ENCODE measurements at places on chromosomes 11 and 22. TPM values are rescaled to one million over a fixed set of nuclear protein-coding genes. Genes with fewer than 3 reads are reported as not detected.

DNA sequence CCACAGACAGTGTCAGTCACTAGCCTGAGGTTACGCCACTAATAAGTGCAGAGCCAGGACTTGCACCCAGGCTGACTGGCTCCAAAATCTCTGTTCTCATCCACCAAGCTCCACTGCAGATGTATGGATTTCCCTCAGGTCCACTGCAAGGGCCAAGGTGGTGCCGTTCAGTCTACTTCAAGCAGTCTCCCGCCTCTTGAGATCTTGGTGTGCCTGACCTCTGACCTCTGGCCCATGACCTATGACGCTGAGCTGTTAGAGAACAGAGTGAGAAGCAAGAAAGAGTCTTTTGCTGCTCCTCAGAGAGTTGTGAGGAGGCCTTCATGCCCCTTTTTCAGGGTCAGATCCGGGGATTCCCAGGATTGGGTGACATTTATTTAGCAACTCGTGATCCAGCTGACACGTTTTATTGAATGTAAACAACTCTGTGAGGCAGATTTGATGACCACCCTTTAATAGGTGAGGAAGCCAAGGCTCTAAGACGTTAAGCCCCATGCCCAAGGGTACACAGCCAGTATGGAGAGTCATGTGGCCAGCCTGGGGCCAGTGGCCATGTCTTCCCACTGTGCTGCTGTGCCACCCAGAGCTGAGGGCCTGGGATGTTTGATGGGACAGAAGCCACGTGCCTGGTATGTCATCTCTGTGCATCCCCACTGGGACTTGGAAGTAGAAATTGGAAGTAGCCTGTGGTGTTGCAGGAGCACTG is 25.2 kb downstream of the DCPS start:
- no peak for DNase-seq

DNA sequence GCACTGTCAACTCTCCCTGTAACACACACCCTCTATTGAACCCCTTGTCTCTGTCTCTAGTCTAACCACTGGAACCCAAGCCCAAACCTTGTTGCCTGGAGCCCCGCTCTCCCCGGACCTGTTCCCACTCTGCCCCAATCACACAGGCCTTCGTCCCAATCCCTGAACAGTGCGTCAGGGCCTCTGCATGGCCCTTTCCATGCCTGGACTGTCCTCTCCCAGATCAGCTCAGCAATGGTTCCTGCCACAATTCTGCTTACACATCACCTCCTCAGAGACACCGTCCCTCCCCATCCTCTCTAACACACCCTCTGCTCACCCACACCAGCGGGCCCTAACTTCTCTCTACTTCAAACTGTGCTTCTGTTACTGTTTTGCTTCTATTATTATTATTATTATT is 1.5 kb downstream of the TREH start:
- no peak for DNase-seq

DNA sequence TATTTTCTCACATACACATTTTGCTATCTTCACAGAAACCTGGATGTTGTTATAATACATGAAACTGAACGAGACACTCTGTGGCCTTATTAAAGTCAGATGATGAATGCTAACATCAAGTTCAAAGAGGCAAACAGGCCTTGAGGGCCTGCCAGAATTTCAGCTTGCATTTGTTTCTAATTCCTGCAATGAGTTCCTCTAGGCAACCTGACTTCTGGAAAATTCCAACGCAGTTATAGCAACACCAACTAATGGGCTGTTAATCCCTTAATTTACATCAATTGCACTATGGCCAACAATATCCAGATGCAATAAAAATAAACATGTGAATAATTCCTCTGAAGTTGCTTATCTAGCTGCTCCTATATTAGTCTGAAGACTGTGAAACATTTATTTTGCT is 19.1 kb downstream of the PAX6 start:
- DNase-seq, result no peak

DNA sequence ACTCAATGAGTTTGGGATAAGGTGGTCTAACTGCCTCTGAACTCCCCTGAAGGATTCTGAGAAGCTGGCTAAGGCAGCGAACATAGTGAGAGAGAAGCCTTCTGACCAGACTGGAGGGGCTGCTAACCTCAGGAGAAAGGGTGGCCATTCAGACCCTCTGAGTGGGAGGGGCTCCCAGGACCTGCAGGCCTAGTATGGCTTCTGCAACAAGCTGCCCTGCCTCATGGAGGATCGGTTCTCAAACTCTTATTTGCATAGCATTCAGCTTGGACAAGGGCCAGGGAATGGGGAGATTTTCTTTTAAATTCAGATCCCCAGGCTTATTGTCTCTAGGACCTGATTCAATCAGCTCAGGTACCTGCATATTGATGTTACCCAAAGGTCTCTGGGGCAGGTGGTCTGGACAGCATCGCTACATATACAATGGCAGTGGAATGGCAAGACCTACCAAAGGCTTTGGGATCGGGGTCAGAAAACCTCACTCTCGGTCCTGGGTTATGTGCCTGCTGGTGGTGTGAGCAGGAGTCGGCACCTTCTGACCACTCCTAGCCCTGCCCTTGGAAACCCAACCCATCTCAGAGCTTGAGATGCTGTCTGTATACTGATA is 599.1 kb downstream of the BRD1 start:
- no peak for DNase-seq

DNA sequence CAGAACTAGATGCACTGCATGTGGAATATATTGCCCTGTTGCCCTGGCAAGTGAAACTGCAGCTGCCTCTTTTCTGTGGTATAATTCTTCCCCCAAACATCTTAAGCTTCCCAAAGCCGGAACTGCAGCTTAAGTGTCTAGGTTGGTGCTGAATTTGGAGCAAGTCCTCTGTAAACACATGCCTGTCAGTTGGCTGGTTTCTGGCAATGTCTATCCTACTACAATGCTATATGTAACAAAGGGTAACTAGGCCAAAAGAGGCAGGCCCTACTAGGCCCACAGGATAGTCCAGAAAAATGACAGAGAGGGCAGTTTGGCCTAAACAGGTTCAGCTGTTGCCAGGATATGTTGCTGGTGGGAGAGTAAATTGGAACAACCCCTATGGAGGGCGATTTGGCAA is 27.9 kb downstream of the ASCC2 start:
- no peak for DNase-seq

DNA sequence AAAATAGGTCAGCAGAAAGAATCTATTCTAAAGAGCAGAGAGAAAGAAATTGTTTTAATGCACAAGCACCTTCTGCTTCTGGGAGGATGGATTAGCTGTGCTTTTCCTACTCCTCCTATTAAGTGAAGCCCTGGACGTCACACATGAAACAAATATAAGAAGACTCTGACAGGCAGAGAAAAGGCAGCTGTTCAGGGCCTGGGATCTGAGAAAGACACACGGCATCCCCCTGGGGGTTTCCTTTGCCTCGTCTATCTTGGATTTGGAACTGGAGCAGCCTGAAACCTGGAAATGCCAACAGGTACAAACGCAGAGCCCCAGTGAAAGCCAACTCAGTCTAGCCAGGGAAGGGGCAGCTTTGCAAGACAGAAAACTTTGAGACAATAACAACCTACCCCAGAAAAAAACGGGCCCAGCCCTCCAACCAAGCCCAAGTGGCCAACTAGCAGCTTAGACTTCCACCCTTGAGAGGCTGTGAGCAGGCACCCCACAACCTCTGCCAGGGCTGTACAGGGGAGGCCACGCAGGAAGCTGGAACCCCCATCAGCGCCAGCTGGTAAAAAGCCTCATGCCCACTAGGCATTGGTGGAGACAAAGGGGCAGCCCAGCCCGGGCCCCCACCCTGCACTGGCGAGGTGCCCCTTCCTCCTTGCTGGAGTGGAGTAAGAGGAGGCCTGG is 7.3 kb downstream of the CERK start:
- DNase-seq, result no peak

DNA sequence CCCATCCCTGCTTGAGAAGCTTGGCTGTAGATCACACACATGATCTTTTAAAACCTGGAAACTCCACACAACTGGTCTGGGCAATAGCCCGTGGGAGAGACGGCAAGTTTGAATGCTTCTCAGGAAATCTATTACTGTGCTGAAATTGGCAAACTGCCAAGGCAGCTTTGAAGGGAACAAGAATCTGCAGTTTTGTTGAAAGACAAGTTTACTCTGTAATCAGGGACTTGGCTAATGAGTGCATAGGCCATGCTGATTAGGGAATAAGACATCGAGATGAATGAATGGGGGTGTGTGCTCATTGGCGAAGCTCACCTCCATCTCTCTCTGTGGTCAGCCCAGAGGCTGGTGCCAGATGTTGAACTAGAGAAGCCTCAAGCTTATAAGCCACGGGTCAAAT is 218.8 kb downstream of the HIPK3 start:
- DNase-seq, result no peak

DNA sequence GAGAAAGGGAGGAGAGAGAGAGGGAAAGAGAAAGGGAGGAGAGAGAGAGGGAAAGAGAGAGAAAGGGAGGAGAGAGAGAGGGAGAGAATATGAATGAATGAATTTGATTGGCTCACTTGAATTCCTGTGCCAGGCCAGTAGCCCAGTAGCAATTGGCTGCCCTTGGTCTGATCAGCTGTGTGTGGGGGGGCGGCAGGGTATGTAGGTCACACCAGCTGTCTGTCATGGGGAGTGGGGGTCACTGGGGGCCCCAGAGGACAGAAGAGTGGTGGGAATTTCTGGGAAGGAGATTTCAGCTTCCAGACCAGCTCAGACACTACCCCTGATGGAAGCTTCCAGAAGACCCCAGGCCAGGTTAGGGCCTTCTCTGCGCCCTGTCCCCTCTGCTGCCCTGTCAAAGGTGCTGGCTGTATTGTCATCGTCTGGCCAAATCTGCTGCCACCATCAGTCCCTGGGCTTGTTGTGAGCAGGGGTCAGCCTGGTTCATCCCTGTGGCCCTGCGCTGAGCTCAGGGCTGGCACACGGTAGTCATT is 21.1 kb downstream of the MPPED1 start:
- DNase-seq, result no peak

- DNase-seq, result no peak
Observed at GRCh38 chr11:76287227-76287626, 80.9 kb upstream of the WNT11 start.

GRCh38 chr11:28701760-28702449 is 593.7 kb downstream of the METTL15 start:
- DNase-seq, result no peak

DNA sequence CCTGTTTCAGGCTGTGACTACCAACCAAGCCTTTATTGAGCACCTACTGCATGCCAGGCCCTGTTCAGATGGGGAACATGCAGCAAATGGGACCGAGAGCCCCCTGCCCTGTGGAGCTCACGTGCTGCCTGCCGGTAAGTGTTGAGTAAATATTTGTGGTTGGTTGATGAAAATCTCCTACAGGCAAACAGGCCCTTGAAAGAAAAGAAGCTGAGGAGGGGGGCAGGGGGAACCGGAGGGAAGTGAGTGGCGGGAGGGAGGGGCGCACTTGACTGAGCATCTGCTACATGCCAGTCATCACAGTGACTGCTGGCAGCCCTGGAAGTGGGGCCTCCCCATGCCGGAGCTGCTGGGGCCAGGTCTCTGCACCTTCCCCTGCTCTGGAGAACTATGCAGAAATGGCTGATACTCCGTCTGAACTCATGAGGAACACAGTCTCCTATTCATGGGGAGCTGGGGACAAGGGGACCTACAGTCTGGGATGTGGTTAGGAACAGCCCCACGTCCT is 34.2 kb downstream of the MACROD1 start:
- DNase-seq, result no peak

GRCh38 chr22:46575911-46576555 is 38.6 kb upstream of the CELSR1 start:
- DNase-seq, result no peak

GRCh38 chr22:49812838-49813237 is 14.8 kb downstream of the BRD1 start:
- no peak for DNase-seq

DNA sequence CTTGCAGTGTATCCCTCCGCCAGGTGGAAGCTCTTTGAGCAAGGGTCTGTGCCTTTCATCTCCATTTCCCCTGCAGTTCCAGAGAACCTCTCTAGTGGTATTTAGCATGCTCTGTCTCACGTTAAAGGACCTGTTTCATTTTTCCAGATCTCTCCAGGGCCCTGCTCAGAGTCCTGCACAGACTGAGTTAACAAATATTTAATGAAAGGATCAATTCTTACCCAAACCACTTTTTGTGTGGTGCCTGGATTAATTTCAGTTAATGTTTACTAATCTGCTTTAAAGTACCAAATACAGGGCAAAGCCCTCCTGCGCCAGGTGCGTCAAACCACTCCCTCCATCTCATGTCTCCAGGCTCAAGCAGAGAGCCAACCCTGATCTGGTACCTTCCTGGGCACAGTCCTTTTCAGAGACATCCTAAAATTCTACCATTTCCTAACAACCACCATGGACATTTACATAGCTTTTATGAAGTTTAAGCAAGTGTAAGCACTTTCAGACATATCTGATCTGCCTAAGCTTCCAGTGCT is 18.7 kb upstream of the ACER3 start:
- no peak for DNase-seq

GRCh38 chr11:79415411-79415810 is 25.4 kb downstream of the TENM4 start:
- no peak for DNase-seq

GRCh38 chr11:76787911-76788596 is 4.9 kb downstream of the TSKU start:
- DNase-seq, result no peak

DNA sequence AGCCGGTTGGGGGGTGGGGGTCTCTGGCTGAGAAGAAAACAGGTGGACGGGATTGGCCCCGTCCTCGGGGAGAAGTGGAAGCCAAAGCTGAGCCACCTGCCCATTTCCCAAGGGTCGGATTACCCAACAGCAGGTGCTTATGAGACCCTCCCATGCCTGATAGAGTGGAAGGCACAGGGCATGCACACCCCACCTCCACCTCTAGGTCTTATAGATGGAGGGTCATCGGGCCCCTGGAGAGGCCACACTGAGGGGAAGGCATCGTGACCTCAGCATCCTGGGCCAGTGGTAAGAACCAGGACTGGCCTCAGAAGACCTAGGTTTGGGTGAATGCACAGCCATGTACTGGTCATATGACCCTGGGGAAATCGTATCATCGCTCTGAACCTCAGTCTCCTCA is 85.9 kb downstream of the BUD13 start:
- no peak for DNase-seq

GRCh38 chr11:78759071-78759470 is 184.4 kb upstream of the NARS2 start:
- DNase-seq, result no peak

The MMP8 gene
- 1.1 TPM for total RNA-seq

The TENM4 gene
- 4.7 TPM for total RNA-seq

The ASCL2 gene
- not detected for total RNA-seq

The CNGA4 gene
- total RNA-seq, result not detected

The CCDC89 gene
- 1.7 TPM for total RNA-seq

The WT1 gene
- total RNA-seq, result 66.9 TPM

The OR4C6 gene
- total RNA-seq, result not detected

The MS4A4A gene
- total RNA-seq, result 83.4 TPM

The CASTOR1 gene
- 47.9 TPM for total RNA-seq

The OR5P2 gene
- total RNA-seq, result not detected

The NAA40 gene
- 5.4 TPM for total RNA-seq
